ENCODE measurements at places on chromosomes 3 and 15.

- DNase-seq = peak; percentile 73
Observed at GRCh38 chr15:62482785-62483429, 317.8 kb upstream of the C2CD4B start.

- no peak for DNase-seq
Observed at GRCh38 chr3:75220932-75221331, 443.2 kb upstream of the FRG2C start.

- DNase-seq = no peak
Observed at GRCh38 chr3:189237526-189237925, 65.8 kb downstream of the TPRG1 start.

DNA sequence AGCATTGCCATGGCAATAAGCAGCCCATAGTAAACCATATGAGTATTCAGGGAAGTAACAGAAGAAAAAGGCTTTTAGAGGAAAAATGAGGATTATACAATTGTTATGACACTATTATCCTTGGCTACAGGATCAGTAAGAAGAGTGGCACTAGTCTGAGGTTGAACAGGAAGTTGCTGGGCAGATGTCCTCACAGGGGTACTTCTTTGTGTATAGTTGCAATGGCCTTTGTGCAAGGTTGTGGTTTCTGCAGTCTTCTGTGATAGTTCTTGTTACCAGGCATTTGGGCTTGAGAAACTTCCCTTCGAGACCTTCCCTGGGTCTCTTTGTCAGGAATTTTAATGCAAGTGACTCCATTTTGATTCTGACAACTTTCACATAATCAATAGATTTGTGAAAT, 100.6 kb upstream of the ATP11B start:
- no peak for DNase-seq

GRCh38 chr3:53545310-53545995, 51.0 kb downstream of the CACNA1D start:
- no peak for DNase-seq

GRCh38 chr3:14592836-14593235, 52.7 kb upstream of the GRIP2 start:
- DNase-seq = no peak

DNA sequence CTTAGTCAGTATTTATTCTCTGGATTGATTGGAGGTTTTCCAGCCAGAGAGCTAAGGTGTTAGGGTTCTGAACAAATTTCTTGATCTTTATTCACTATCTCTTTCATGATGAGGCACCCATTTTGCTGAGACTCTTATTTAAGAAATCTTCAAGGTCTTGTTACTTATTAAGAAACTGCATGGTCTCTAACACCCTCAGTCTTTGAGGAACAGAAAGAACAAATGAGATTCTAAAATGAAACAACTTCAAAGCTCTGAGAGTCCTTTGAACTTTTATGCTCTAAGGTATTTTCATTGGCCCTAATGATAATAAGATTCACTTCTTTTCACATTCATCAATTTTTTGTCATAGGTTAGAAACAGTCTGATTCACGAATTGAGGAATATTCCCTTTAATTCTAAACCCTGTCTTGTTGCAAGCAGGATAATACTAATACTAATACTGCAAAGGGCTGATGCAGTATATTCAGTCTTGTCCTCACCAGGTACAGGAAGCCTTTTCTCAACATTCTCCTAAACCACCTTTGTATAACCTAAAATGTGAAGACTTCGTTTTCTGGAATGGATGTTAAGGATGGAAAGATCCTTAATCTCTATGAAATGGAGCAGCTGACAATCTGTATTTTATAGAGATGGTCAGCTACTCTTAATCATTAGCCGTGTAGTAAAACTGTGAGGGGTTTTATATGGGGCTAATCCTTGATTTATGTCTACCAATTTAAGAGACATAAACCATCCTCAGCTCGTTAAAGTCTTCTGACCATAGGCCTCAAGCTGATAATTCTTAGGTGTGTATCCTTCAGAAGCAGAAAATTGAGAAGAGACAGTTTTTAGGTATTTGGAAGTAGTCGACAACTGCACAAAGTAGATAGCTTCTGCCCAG, 198.3 kb downstream of the OTOL1 start:
- DNase-seq = peak; percentile 5

- DNase-seq = no peak
Observed at GRCh38 chr3:37891227-37891626, 29.5 kb downstream of the CTDSPL start.

Measured in GM13976 (cell line).